ENCODE measurements at places on chromosomes 7 and 10.

GRCh38 chr7:8260871-8261694 is 884 bp downstream of the ICA1 start:
- DNase-seq, result no peak

- DNase-seq, result no peak
Measured at GRCh38 chr10:5014936-5015335, 11.3 kb upstream of the AKR1C2 start.

DNA sequence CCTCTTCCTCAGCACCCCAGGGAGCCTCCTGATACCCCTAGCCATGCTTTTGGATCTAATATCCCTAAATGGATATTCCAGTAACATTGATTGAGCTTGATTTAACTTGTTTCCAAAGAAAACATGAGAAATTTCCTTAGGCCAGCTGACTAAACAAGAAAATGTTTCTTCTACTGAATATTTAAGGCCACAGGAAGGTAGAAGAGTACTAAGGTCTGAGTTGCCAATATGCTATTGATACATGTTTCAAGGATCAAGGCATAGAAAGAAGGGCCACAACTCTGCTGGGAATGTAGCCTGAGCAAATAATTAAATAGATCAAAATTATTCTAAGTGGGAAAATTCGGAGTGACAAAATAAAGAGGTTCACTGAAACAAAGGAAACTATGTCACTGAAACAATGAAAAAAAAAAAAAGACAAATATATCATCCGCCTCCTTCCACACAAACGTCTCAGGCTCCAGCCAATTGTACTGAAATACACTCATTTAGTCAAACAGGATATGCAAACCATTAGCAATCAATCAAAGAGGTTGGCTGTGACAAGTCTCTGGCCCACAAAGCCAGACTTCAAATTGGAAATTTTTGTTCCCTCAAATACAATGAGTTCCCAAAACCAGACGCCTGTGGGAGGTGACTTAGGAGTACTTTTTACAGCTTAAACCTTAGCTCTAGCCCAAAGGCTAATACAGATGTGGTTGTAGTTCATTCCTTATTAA is 396.2 kb downstream of the HTR7 start:
- no peak for DNase-seq

GRCh38 chr10:50575477-50576244 is 48.1 kb downstream of the SGMS1 start:
- DNase-seq, result no peak
